ENCODE measurements at places on chromosomes 3 and 15. TPM values are rescaled to one million over a fixed set of nuclear protein-coding genes. Genes with fewer than 3 reads are reported as not detected.

The JMJD7 gene
- 4.4 TPM for total RNA-seq

The P4HTM gene
- total RNA-seq = 14.5 TPM

The TRIM42 gene
- not detected for total RNA-seq

The CHRNA5 gene
- total RNA-seq = 30.9 TPM

The LRRC34 gene
- total RNA-seq = not detected

The RLBP1 gene
- not detected for total RNA-seq

The GTF2E1 gene
- total RNA-seq = 15.4 TPM

The PLCB2 gene
- 0.72 TPM for total RNA-seq

The C2CD4A gene
- 0.19 TPM for total RNA-seq

The NMNAT3 gene
- 1.6 TPM for total RNA-seq

The SLC28A1 gene
- not detected for total RNA-seq

The SAMD7 gene
- total RNA-seq = not detected

The BLM gene
- 11.9 TPM for total RNA-seq

The ARNT2 gene
- 13.6 TPM for total RNA-seq

The WDR49 gene
- total RNA-seq = not detected

The PLA2G4D gene
- not detected for total RNA-seq

The MYLK gene
- 10.5 TPM for total RNA-seq

The RTP1 gene
- not detected for total RNA-seq

The TLR9 gene
- 0.09 TPM for total RNA-seq

The SPG11 gene
- total RNA-seq = 9.7 TPM

The GOLGA6L9 gene
- 1.5 TPM for total RNA-seq

Measured in A549 treated with GW870086 at 1 μM for 4 hours (cell line).